ENCODE measurements at places on chromosomes 5 and 9.

DNA sequence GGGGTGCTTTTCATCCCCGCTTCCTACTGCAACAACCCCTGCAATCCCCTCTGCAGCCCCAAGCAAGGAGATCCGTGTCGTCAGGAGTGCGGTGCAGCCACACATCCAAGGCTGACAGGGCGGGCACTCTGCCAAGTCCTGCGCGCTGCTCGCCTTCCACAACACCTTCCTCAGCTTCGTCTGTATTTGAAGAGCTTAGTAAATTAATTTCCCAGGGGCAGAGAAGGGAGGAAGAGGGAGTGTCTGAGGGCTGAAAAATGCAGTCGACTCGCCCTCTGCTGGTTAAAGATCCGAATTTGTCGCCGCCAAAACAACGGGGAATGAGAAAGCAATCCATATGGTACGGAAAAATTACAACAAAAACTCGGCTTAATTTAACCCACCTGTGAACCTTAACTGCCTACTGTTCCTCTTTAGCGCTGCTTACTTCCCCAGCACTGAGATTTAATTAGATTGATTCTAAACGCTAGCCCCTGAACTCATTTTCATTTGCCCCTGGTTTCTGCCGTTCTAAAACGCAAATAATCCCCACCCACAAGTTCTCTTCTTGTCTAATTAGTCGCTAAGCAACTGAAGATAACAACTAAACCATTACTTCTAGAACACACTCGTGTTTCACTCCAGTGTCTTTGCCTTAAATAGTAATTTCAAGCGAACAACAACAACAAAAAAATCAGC lies 10.9 kb upstream of the PCDHB1 start:
- no peak for DNase-seq

- no peak for DNase-seq
These were observed 7.2 kb downstream of the NINJ1 start for GRCh38 chr9:93126825-93127368.

DNA sequence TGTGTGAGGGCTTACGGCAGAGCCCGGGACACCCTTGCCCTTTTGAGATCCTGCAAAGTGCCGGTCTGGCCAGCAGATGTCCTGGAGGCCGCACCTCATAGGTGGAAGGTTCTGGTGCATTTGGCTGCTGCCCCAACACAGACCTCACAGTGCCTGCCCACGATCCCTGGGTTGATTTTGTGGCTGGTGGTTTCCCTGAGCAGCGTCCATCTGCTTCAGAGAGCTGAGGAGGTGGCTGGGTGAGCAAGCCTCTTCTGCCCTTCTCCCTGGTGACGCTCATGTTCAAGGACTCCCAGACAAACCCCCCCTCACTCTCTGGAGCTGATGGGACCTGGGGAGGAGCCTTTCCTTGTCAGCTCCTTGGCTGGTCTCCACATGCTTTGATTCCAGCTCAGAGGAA lies 18.9 kb downstream of the BNIP1 start:
- no peak for DNase-seq

- no peak for DNase-seq
These were observed 192.5 kb upstream of the TUT7 start for GRCh38 chr9:86546712-86547111.

GRCh38 chr5:55985181-55985580 lies 9.6 kb downstream of the IL6ST start:
- no peak for DNase-seq

GRCh38 chr5:106171708-106172107 lies 1499.0 kb downstream of the EFNA5 start:
- DNase-seq = no peak

GRCh38 chr5:138129347-138129746 lies 9.9 kb downstream of the NME5 start:
- no peak for DNase-seq

- DNase-seq = no peak
These were observed 335.8 kb upstream of the ACTBL2 start for GRCh38 chr5:57818397-57818796.

GRCh38 chr5:96896806-96897205 lies 20.5 kb downstream of the ERAP2 start:
- DNase-seq = no peak

GRCh38 chr5:150167908-150168307 lies 1.3 kb downstream of the CDX1 start:
- no peak for DNase-seq

DNA sequence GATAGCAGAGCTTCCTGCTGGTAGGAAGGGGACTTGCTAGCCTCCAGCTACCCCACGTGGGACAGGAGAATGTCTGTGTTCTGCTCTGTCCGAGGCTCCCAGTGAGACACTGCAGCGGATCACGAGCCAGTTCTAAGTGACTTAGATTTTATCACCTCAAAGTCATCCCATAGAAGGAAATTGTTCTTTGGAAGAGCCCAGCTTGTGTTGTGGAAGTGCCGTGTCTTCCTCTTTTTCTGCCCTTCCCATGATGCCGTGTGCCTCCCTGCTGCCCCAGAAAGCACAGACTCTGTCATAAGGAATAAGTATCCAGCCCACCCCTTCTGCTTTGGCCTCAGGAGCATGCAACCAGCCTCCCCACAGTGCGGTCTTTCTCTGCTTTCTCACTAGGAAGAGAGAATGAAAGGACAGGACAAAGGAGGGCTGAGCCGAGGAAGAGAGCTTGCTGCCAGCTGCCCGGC lies 35.6 kb downstream of the RUFY1 start:
- DNase-seq = no peak

- no peak for DNase-seq
These were observed 148.6 kb upstream of the ELL2 start for GRCh38 chr5:96110300-96110699.

- DNase-seq = no peak
These were observed 10.5 kb downstream of the ECSCR start for GRCh38 chr5:139451878-139452660.

DNA sequence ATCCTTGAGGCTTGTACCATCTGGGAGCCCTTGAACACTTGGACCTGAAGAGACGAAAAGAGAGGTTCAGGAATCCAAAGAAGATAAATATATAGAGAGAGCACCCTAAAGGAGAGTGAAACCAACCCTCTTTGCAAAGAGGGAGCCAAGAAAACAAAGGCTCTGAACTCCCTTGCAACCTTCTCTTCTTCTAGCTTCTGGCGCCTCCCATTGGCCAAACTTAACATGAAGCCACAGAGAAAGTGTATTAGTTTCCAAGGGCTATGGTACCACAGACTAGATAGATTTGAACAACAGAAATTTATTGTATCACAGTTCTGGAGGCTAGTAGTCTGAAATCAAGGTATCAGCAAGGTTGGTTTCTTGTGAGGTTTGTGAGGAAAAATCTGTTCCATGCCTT lies 175.1 kb downstream of the HCN1 start:
- no peak for DNase-seq

GRCh38 chr9:13718539-13718938 lies 439.0 kb upstream of the MPDZ start:
- no peak for DNase-seq

DNA sequence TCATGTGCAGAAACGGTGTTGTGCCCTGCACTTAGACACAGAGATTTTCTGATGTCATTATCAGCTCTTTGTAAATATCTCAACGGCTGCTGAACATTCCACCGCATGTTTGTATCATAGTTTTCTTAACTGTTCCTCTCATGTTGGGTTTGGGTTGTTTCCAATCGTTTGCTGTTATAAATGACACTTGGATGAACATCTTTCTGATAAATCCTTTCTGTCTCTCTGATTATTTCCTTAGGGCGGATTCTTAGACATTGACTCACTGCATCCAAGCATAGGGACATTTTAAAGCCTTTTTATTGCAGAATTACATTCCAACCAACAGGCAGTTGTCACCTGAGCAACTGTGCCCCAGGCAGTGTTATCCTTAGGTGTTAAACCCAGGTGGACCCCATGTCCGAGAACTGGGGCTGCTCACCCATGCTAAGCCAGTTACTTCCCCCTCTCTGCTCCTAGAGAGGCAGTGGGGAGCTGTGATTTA lies 28.5 kb downstream of the COL5A1 start:
- DNase-seq = no peak

GRCh38 chr5:9924614-9925013 lies 294.5 kb upstream of the TAS2R1 start:
- DNase-seq = no peak

- DNase-seq = no peak
These were observed 273.5 kb upstream of the PTGER4 start for GRCh38 chr5:40405996-40406740.

- no peak for DNase-seq
These were observed 73.6 kb upstream of the SUSD1 start for GRCh38 chr9:112248722-112249121.

DNA sequence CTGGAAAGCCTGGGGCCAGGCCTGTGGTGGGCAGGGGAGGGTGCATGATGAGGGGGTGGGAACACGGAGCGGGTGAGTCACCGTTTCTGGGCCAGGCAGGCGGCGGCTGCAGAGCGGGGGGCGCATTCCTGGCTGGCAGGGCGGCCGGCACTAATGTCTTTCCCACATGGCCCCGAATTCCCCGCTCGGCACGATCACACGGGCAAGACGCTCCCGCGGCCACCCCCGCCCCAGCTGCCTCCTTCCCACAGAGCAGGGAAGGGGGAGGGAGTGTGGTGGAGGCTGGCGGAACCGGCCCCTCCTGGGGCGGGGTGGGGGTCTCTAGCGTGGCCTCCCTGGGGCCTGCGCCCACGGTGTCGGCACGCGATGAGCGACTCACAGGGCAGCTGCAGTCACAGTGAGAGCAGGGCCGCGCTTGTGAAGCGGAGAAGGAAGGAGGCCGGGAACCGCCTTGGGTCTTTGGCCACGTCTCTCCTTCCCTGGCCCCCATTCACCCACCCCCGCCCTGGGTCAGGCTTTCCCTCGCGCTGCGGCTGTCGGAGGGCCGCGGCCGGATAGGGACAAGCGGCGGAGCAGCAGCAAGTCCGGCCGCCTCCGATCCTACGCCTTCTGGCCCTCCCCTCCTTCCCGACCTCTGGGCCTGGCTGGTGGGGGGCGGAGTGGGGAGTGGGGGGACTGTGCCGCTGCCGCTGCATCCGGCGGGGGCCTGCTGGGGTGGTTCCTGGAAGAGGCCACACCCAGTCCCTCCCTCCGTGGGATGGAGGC lies 48.9 kb downstream of the CXXC5 start:
- no peak for DNase-seq

- DNase-seq = no peak
These were observed 366.4 kb upstream of the FTMT start for GRCh38 chr5:121485281-121485680.

DNA sequence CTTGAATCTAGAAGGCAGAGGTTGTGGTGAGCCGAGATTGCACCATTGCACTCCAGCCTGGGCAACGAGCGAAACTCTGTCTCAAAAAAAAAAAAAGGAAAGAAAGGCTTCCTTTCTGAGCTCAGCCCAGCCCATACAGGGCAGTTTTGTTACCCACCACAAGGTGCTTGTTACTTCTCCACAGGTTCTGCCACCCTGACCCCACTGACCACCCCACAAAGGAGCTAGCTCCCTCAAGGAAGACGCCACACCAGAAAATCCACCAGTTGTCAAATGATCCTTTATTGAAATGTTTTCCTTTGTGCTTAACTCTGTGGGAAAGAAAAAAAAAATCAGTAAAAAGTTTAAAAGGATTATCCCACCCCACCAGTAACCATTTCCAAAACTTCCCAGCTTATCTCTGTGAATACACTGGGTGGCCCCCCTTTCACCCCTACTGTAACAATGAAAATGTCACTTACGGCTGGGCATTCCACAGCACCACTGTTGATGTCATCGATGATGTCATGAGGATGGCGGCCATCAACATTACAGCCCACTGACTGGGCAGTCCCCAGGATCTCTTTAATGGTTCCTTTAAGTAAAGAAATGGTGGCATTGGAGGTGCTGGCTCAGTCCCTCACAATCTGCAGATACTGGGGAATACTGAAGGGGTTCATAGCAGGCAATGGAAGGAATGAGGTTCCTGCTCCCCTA lies 3.6 kb downstream of the RPL12 start:
- no peak for DNase-seq

DNA sequence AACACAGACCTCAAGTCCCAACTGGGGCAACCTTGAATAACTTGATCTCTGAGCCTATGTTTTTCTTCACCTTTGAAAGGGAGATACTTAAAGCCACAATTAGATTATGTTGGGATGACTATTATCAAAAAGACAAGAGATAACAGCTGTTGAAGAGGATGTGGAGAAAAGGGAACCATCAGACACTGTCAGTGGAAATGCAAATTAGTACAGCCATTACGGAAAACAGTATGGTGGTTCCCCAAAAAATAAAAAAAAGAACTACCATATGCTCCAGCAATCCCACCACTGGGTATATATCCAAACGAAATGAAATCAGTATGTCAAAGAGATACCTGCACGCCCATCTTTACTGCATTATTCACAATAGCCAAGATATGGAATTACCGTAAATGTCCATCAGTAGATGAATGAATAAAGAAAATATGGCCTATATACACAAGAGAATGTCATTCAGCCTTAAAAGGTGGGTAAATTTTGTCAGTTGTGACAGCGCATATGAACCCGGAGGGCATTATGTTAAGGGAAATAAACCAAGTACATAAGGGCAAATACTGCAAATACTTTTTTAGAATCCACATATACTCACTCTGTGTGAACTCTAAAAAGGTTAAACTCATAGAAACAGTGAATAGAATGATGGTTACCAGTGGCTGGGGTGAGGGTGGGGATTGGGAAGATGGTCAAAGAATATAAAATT lies 12.7 kb downstream of the FAT2 start:
- DNase-seq = no peak

GRCh38 chr5:131482617-131483016 lies 152.4 kb downstream of the RAPGEF6 start:
- no peak for DNase-seq

DNA sequence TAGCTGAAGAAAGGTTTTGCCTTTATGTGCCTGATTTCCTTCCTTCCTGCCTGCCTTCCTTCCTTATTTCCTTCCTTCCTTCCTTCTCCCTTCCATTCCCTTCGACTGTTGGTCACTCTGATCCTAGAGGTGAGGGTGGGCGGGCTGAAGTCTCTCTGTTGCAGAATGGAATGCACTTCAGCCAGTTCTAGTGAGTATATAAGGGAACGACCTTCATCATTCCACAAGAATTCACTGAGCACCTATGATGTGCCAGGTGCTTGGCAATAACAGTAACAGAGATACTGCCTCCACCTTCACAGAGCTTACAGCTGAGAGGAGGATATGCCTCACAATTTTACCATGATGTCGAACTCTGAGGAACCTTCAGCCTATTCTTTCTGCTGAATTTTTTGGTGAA lies 8.7 kb upstream of the OR5C1 start:
- DNase-seq = no peak

- DNase-seq = no peak
These were observed 528.0 kb upstream of the NMUR2 start for GRCh38 chr5:152933056-152933455.

DNA sequence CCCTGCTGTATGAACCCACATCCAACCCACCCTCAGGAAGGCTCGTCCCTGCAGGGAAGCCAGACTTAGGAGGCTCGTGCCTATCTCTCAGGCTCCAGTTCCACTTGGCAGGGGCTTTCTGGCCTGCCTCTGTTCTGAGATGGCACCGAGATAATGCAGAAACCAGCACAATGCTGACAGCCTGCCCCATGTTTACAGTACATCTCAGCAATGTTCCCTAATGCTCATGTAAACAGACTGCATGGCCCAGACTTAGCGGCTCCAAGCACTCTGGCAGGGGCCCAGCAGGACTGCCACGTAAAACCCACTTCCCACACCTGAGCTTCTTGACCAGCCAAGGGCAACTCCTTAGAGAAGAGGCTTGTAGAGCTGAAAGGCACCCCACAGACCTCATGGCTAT lies 499.5 kb upstream of the BRINP1 start:
- DNase-seq = no peak
